ENCODE measurements at places on chromosomes 2 and 18.

- DNase-seq: peak; percentile 6
These were observed 154.3 kb downstream of the EIPR1 start for GRCh38 chr2:3223080-3223923.

GRCh38 chr18:54433857-54434256, 76.2 kb downstream of the C18orf54 start:
- DNase-seq: no peak

GRCh38 chr18:35073186-35074105, 32.2 kb downstream of the MAPRE2 start:
- DNase-seq: no peak

- no peak for DNase-seq
These were observed 36.4 kb downstream of the CTIF start for GRCh38 chr18:48575301-48575657.

GRCh38 chr18:42635378-42636048, 480.0 kb downstream of the RIT2 start:
- no peak for DNase-seq

Data from stimulated activated CD8-positive, alpha-beta memory T cell treated with anti-CD3 and anti-CD28 coated beads, Interleukin-7, amount 100 ng/mL, for 1 hour (primary cell).